ENCODE measurements at places on chromosomes 4 and X.

- DNase-seq, result no peak
Measured at GRCh38 chr4:155008389-155008788, 200.0 kb upstream of the NPY2R start.

GRCh38 chrX:17608888-17609287 is 128.4 kb upstream of the SCML1 start:
- DNase-seq, result no peak

GRCh38 chrX:45769761-45770582 is 569.3 kb upstream of the DIPK2B start:
- DNase-seq, result no peak

GRCh38 chr4:121720109-121720508 is 23.3 kb upstream of the ANXA5 start:
- DNase-seq, result no peak

- DNase-seq, result no peak
Measured at GRCh38 chr4:141047228-141047884, 85.9 kb downstream of the RNF150 start.

- DNase-seq, result no peak
Measured at GRCh38 chr4:161002386-161002785, 1161.4 kb downstream of the FSTL5 start.

Measured in SK-N-MC (cell line).